ENCODE measurements at places on chromosomes 16 and 17. TPM values are rescaled to one million over a fixed set of nuclear protein-coding genes. Genes with fewer than 3 reads are reported as not detected.

DNA sequence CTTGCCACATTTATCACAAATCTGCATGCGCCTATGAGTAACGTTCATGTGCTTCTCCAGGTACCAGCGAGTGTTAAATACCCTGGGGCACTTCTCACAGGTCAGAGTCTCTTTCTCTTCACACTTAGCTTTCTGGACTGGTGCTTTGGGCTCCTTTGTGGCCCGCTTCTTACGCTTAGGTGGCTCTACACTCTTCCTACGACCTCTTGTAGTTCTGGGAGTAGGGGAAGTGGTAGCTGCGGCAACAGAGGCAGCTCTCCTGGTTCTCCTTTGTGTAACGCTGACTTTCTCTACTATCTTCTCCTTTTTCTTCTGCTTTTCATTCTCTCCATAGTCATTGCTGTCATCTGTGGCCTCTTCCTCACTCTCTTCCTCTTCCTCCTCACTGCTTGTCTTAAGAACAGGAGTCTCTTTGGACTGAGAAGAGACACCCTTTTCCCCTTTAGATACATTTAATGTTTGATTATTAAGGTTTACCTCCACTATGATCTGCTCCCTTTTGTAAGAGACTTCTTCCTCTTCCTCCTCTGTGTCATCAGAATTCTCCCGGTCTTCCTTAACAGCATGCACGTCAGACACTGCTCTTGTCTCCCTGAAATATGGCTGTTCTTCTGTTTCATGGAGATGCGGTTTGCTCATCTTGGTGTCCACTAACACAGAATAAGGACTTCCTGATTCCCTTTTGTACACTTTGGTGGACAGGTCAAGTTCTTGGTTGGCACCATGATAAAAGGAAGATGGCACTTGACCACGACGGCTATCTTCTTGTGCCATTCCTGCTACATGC, 45.0 kb downstream of the ZNF652 start:
- DNase-seq, result no peak

DNA sequence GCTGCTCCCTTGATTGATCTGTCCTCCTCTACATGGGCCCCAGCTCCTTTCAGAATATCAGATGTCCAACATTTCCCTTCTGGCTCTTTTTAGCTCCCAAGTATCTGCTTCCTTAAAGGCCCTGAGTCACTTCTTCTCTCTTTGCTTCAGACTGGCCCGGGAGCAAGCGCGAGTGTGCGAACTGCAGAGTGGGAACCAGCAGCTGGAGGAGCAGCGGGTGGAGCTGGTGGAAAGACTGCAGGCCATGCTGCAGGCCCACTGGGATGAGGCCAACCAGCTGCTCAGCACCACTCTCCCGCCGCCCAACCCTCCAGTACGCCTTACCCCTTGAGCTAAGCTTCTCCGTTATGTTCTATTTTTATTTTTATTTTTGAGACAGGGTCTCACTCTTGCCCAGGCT, 12.3 kb downstream of the CNTROB start:
- DNase-seq, result no peak

DNA sequence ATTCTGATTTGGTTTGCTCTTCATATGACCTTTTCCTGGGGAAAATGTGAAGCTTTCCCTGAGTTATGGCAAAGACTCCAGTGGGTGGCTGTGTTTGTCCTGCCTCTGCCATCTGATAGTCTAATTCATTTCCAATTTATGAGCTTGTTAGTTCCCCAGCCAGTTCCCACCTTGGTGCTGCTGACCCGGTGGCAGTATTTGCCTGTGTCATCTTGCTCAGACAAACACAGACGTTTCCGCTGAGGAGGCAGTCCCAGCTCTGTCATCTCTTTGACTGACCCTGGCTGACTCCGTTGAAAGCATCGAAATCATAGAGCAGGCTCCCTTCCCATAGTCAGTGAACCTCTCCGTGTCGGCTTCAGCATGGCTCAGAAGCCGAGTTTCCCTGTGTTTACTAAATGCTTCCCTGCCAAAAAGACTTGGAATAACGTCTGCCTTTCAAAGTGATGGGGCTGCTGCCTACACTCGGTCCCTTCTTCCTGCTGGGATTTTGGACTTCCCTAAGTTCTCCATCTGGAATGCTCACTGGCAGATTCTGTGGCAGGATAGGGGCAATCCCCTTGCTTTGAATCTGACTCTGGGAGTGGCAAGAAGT, 538.3 kb downstream of the NPIPA7 start:
- no peak for DNase-seq

DNA sequence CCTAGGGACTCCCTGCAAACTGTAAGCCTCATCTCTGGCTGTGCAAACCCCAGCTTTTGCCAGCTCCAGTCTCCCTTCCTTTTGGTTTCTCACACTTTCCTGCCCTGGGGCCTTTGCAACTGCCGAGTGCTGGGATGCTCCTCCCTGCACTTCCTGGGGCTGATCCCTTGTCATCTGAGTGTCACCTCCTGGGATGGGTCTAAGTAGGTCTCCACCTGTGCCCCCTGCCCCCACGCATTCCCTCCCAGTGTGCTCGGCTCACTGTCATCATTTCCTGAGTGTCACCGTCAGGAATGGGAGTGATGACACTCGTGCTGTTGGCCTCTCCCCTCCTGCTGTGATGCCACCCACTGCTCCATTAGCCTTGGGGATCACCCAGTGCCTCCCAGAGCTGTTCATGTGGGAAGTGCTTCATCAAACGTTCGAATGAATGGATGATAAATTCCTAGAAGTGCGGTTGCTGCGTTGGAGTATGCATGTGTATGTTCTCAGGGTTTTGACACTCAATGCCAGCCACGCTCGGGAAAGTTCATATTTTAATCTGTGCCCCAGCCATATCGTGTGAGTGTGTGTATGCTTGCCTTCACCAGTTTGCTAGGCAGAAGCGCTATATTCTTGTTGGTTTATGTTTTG, 189.9 kb downstream of the NTN1 start:
- no peak for DNase-seq

DNA sequence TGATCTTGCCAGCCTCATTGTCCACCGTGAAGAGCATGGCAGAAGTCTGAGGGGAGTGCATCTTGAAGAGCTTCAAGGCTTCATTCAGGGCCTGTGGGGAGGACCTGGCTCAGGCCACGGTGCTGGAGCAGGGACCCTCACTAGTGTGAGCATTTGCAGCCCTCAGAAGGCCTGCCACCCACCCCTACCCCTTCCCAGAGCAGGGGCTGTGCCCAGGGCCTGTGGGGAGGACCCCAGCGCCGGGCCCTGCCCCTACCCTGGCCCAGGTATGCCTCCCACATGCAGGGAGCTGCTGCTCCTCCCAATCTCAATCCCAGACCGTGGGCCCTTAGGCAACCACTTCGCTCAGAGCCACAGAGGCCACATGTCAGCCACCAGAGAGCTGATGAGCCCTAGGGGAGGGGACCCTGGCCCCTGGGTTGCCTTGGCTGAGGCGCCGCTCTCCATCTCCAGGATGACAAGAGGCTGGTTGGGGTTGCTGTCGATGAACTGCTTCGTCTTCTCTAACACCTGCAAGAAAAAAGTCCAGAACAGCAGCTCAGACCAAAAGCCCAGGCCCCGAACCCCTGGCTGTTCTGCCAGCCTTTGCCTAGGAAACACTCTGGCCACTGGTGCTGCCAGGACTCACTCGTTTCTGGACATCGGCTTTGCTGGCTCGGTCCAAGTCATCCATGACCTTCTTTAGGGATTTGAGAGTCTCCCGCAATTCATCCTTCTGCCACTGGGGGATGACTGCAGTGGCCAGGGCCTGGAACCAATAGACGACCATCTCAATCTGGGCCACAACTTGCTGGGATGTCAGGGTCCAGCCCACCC, 1.8 kb upstream of the EXOSC6 start:
- DNase-seq, result peak; percentile 72

The SNX11 gene
- total RNA-seq, result 14.0 TPM

The DHODH gene
- 4.6 TPM for total RNA-seq

The ITGB3 gene
- total RNA-seq, result 116 TPM

The SRL gene
- total RNA-seq, result 0.51 TPM

DNA sequence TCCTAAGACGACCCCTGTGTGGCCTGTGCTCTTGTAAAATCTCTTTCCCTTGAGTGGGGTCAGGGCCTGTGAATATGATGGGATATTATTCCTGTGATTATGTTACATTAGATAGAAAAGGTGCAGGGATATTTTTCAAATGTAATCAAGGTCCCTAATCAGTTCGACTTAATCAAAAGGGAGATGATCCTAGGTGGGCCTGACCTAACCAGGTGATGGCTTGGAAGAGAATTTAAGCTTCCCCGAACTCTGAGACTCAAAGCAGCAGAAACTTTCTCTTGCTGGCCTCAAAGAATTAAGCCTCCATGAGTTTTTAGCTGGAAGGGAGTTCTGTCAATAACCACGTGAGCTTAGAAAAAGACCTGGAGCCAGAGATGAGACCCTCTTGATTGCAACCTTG, 124.7 kb downstream of the MAF start:
- DNase-seq, result no peak

GRCh38 chr17:28139822-28140221, 97.3 kb downstream of the NLK start:
- no peak for DNase-seq

GRCh38 chr17:79991140-79991923, 44.3 kb downstream of the TBC1D16 start:
- peak; percentile 86 for DNase-seq

DNA sequence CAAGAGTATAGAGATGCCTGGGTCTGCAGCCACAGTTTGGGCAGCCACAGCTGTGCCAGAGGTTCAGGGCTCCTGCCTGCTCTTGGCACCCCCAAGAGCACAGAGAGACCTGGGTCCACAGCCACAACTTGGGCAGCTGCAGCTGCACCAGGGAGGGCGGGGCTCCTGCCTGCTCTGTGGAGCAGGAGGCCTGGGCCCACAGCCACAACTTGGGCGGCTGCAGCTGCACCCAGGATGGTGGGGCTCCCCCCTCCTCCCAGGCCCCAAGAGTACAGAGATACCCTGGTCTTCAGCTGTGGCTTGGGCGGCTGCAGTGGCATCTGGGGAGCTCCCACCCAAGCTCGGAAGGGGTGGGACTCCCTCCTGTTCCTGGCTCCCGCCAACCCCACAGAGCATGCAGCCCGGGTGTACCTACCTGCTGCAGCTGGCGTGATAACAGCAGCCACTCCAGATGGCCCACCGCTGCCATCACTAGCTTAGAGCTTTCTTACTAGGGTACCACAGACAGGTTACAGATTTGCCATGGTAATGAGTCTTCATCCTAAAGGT, 72.7 kb downstream of the PHKB start:
- DNase-seq, result no peak

- no peak for DNase-seq
Observed at GRCh38 chr17:2721603-2722002, 10.0 kb upstream of the CLUH start.

- DNase-seq, result no peak
Observed at GRCh38 chr17:29061036-29061435, 18.1 kb downstream of the PIPOX start.

DNA sequence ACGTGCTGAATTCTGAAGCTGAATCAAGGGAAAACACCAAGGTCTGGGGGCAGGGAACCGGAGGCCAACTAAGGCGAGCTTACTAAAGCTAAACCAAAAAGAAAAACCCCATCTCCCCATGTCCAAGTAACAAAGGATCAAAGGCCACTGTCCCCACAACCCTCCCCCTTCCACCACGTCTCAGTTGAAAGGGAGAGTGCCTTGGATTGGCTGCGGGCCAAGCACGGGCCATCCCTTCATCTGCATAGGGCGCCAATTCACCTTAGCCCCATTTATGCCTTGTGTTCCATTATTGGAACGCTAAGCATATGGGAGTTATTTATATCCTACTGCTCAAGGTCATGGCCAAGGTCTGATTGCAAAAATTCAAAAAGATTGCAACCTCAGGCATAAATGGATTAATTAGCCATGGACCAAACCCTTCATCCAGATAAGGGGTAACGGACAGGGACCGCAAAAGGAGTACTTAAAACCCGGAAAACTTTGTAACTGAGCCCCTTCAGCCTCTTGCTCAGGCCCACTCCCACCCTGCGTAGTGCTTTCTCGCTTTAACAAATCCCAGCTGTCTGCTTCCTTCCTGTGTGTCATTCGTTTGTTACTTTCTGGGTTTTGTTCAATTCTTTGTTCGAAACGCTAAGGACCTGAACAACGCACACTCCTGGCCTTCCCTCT, 740 bp upstream of the ATP6V0D1 start:
- peak; percentile 66 for DNase-seq

The OSBPL7 gene
- 11.6 TPM for total RNA-seq

DNA sequence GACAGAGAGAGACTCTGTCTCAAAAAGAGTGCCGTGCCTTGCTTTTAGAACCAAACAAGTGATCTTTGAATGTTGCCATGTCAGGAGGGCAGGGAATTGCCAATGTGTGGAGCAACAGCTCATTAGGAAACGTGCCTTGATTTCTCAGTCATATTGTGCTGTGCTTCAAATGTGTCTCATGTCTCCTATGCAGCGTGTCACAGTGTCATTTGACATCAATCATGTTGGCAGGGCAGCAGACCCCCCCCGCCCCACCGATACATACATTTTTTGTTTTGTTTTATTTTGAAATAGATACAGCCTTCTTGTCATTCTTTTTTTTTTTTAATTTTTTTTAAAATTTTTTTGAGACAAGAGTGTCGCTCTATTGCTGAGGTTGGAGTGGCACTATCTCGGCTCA, 22.1 kb downstream of the MRC2 start:
- no peak for DNase-seq

DNA sequence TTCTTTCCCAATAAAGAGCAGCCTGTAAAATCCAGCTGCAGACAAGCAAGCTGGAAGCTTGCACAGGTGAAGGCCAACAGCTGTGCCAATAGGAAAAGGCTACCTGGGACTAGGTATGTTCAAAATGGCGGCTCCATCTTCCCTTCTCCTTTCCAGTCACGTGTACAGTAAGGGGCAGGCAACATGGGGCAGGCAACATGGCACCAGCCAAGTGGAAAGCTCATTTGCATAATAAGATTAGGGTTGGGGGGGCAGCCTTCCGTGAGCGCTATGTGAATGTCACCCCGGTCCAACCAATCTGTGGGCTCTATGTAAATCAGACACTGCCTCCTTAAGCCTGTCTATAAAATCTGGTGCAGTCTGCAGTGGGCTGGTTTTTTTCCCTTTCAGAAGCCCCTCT, 31.3 kb downstream of the TVP23A start:
- DNase-seq, result no peak

Measured in dermis blood vessel endothelial cell (primary cell).